ENCODE measurements at places on chromosomes 7 and 10. TPM values are rescaled to one million over a fixed set of nuclear protein-coding genes. Genes with fewer than 3 reads are reported as not detected.

HMX3 gene
- total RNA-seq: not detected

SPDYE6 gene
- total RNA-seq: 0.15 TPM

ANKRD61 gene
- total RNA-seq: not detected

C10orf105 gene
- total RNA-seq: not detected

TYW1B gene
- 5.8 TPM for total RNA-seq

NPSR1 gene
- total RNA-seq: not detected

MSMB gene
- not detected for total RNA-seq

LRIT1 gene
- not detected for total RNA-seq

FBXO24 gene
- 0.33 TPM for total RNA-seq

GPER1 gene
- 4.9 TPM for total RNA-seq

TEX36 gene
- total RNA-seq: not detected

SH2B2 gene
- total RNA-seq: 3.3 TPM

CYP3A4 gene
- not detected for total RNA-seq

PUS7 gene
- total RNA-seq: 20.4 TPM

SKIDA1 gene
- total RNA-seq: 0.99 TPM

SUN3 gene
- total RNA-seq: not detected

PRSS2 gene
- not detected for total RNA-seq

TSPAN14 gene
- total RNA-seq: 19.9 TPM

GALNT17 gene
- total RNA-seq: not detected

NEURL1 gene
- under 0.01 TPM for total RNA-seq

SPDYE2 gene
- not detected for total RNA-seq

HABP2 gene
- total RNA-seq: not detected

OR2A42 gene
- not detected for total RNA-seq

KCND2 gene
- 7.3 TPM for total RNA-seq

IL6 gene
- total RNA-seq: 2.2 TPM

SERPINE1 gene
- 260 TPM for total RNA-seq

PSTK gene
- 4.5 TPM for total RNA-seq

MMP21 gene
- not detected for total RNA-seq

Measured in smooth muscle cell of trachea (primary cell).